ENCODE measurements at places on chromosomes 16 and 17.

DNA sequence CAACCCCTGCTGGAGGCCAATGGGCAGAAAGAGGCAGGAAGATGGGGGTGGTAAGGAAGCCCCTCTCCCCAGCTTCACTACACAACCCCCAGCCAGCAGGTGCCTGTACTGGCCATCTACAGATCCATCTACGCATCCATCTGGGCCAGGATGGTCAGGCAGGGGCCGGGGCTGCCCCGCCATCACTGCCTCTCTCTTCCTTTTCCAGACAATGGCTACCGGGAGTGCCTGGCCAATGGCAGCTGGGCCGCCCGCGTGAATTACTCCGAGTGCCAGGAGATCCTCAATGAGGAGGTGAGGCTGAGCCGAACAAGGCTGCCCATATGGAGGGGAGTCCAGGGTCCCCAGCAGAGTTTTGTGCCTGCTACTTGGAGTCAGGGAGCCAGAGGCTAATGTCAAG is 23.5 kb upstream of the SPPL2C start:
- no peak for DNase-seq

GRCh38 chr17:4969551-4970173 is 2.0 kb upstream of the SPAG7 start:
- peak; percentile 75 for DNase-seq

- DNase-seq = no peak
Observed at GRCh38 chr17:12229335-12229734, 208.7 kb downstream of the MAP2K4 start.

DNA sequence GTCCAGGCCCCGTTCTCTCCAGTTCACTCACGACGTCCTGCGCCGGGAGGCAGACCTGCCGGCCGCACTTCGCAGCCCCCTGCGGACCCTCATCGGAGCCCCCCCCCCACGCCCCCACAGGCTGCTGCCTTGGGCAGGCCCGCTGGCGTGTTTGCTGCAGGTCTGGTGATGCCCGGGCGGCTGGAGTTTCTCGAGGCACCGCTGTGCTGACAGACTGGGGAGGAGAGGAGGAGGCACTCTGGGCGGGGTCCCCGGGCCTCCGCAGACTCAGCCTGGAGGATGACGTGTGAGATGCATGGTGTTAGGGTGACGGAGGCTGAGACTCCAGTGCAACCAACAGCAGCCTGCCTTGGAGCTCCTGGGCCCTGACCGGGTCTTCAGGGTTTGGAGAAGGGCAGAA is 24.1 kb downstream of the BAIAP2 start:
- no peak for DNase-seq

- no peak for DNase-seq
Observed at GRCh38 chr17:45788057-45788456, 3.9 kb downstream of the CRHR1 start.

DNA sequence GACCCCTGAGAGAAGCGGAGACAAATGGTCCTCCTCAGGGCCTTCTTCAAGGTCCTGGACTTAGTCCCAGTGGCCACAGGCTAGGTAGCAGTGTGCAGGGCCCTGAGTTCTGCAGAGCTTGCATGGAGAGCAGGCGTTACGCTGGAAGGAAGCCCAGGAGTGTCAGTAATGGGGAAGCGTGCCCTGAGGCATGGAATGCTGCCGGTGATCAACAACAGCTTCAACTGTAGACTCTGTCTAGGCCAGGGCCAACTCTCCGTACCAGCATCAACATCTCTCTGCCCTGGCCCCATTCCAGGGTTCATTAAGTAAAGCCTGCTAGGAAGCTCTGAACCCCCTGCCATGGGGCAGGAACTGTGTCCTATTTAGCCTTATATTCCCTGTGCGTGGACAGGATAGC is 568 bp upstream of the TNK1 start:
- DNase-seq = no peak

Measured in activated T-cell treated with anti-CD3 and anti-CD28 coated beads, Interleukin-2, amount 50 U/mL, for 24 hours (primary cell).